ENCODE measurements at places on chromosomes 5 and 9. TPM values are rescaled to one million over a fixed set of nuclear protein-coding genes. Genes with fewer than 3 reads are reported as not detected.

DNA sequence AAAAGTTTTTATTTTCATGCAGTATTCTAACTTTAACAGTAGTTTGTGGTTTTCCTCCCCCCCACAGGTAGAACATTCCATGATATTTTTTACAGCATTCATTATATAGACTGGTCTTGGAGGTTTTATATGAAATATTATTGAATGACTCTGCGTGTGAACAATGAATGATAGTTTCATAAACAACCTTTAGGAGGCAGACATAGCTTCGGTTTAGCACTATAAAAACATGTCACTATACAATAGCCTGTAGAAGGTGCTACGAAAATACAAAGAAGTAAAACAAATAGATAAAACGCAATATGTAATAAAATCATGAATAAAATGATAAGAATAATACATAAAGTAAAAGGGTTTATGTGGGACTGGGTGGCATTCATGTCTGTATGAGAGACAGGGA lies 8.5 kb downstream of the KLF4 start:
- DNase-seq = no peak

DNA sequence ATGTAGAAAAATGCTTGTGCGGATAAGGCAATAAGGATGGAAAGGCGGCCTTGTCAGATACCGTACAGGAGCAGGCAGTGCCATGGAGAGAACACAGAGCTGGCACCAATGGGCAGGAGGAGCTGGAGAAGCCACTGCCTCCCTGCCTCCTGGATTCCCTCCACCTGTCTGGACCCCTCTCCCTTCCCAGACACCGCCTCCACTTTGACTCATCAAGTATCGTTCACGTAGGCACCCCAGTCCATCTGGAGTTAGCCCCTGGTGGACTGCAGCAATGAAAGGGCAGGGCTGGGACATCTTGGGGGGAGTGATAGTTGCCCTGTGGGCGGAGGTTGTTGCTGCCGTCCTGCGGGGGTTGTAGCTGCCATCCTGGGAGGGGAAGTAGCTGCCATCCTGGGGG lies 232.0 kb downstream of the ROR2 start:
- no peak for DNase-seq

Gene F12
- total RNA-seq = 6.0 TPM

GRCh38 chr9:27033815-27034403 lies 28.4 kb upstream of the LRRC19 start:
- DNase-seq = no peak

DNA sequence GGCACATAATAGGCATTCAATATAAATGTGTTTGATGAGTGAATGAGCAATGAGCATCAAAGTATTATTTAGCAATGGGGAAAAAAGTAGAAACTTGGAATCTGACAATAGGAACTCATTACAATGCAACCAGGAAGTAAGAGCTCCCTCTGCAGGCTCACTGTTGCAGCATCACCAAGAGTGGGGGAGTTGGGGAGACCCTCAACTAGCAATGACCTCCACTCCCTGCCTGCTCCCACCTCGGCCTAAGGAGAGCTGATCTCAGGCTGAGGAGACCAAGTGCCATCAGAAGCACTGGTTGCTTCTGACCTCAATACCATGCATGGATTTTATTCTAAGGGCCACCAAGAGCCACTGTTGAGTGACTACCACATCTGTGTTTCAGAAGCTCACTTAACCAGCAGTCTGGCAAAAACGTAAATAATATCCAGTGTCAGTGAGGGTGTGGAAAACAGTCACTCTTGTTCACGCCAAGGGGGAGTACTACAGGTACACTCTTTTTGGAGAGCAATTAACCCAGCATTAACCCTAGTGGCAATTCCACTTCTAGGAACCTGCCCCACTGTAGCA lies 8.0 kb downstream of the VDAC1 start:
- DNase-seq = no peak

Gene CTNND2
- 0.47 TPM for total RNA-seq

Gene DDX41
- total RNA-seq = 110 TPM

Gene FGF18
- not detected for total RNA-seq

DNA sequence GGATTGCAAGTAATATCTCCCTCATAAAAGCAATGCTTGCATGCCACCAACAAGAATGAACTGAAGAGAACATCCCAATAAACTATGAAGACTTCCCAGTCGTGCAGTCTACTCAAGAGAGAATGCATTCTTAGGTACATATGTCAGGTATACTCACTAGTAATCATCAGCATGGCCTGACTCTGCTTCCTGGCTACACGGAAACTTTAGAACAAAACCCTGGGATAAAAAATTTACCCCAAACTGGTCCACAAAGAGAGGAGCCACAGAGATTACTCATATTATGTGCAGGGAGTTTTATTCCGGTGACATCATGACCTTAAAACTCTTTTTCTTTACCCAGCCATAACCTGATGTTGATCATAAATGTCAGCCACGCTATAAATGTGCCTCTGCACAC lies 57.5 kb upstream of the PAPPA start:
- no peak for DNase-seq

Gene BTNL3
- total RNA-seq = 214 TPM

Gene MYOT
- 4.3 TPM for total RNA-seq

Gene LSM11
- total RNA-seq = 3.7 TPM

Gene DOLPP1
- 53.9 TPM for total RNA-seq

GRCh38 chr5:53355931-53356330 lies 124.5 kb upstream of the FST start:
- DNase-seq = no peak

Gene CDX1
- total RNA-seq = 390 TPM

Gene LHFPL2
- 62.1 TPM for total RNA-seq

Gene PHF24
- total RNA-seq = not detected

GRCh38 chr5:172797771-172798191 lies 26.8 kb upstream of the DUSP1 start:
- no peak for DNase-seq

- DNase-seq = no peak
Observed at GRCh38 chr5:54531546-54531945, 14.0 kb downstream of the SNX18 start.

DNA sequence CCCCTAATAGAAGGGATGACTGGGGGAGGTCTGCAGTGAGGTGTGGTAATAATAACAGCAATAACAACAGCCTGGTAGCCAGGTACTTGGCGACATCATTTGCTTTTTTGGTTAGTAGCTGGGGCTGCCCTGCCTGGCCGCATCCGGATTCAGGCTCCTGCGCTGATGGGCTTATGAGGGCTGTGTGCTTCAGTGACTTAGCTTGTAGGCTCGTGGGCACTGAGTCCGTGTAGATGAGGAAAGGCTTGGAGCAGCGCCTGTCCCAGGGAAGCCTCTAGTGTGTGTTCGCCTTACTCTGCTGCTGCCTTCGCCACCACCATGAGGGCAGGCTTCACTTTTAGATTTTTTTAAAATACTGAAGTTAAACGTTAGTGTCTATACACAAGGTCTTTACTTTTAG lies 4.5 kb downstream of the NDUFS6 start:
- DNase-seq = no peak
